ENCODE measurements at places on chromosomes 16 and 17. TPM values are rescaled to one million over a fixed set of nuclear protein-coding genes. Genes with fewer than 3 reads are reported as not detected.
A peak's percentile ranks its signal among the peaks of the same experiment; 100 is the strongest.

- no peak for DNase-seq
These were observed 232.0 kb downstream of the ENGASE start for GRCh38 chr17:79306424-79307318.

- no peak for DNase-seq
These were observed 185.9 kb downstream of the RGS9 start for GRCh38 chr17:65323049-65323448.

GRCh38 chr17:80025140-80025539, 10.5 kb downstream of the TBC1D16 start:
- DNase-seq: no peak

- no peak for DNase-seq
These were observed 943.8 kb upstream of the SOX9 start for GRCh38 chr17:71176928-71177443.

- DNase-seq: peak; percentile 13
These were observed 8.4 kb upstream of the CNTNAP4 start for GRCh38 chr16:76268824-76269223.

DNA sequence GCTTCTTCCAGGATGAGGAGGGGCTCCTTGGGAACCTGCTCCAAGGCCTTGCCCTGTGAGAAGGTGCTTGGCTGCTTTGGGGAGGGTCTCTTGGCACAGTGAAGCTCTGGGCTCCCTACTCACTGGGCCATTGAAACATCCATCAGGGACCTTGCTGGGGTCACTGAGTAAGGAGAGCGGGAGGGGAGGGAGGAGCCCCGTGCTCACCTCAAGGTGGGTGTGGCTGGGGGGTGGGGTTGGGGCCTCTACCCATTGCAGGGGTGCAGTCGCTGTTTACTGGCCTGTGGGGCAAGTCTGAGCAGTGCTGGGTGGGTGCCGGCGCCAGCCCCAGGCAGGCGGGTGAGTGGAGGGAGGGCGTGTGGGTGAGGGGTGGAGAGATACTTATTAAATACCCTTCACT, 9.9 kb downstream of the TNS4 start:
- no peak for DNase-seq

GRCh38 chr17:66695098-66695497, 139.8 kb upstream of the CACNG5 start:
- DNase-seq: no peak

- DNase-seq: no peak
These were observed 5.9 kb downstream of the PHAF1 start for GRCh38 chr16:67115639-67116038.

- DNase-seq: no peak
These were observed 9.1 kb upstream of the TMEM100 start for GRCh38 chr17:55731586-55732250.

DNA sequence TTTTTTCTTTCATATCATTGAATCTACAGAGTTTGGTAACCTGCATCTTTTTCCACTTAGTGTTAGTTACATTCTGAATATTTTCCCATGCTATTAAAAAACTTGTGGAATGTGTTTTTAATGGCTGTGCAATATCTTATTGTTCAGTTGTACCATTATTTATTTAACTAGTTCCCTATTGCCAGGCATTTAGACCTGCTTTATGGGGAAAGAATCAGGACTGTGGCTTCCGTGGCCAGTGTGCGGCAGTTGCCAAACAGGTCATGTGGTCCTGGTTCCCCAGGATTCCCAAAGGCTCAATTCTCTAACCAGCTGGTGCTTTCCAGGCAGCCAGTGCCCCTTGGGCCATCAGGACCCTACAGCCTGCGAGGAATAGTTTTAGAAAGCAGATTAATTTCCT, 30.8 kb downstream of the NDEL1 start:
- DNase-seq: no peak

- no peak for DNase-seq
These were observed 19.3 kb downstream of the CARHSP1 start for GRCh38 chr16:8849411-8850011.

GRCh38 chr17:4008082-4008435, 43.8 kb upstream of the ATP2A3 start:
- DNase-seq: no peak

- DNase-seq: no peak
These were observed 4.7 kb upstream of the NUDT16L1 start for GRCh38 chr16:4688674-4689045.

DNA sequence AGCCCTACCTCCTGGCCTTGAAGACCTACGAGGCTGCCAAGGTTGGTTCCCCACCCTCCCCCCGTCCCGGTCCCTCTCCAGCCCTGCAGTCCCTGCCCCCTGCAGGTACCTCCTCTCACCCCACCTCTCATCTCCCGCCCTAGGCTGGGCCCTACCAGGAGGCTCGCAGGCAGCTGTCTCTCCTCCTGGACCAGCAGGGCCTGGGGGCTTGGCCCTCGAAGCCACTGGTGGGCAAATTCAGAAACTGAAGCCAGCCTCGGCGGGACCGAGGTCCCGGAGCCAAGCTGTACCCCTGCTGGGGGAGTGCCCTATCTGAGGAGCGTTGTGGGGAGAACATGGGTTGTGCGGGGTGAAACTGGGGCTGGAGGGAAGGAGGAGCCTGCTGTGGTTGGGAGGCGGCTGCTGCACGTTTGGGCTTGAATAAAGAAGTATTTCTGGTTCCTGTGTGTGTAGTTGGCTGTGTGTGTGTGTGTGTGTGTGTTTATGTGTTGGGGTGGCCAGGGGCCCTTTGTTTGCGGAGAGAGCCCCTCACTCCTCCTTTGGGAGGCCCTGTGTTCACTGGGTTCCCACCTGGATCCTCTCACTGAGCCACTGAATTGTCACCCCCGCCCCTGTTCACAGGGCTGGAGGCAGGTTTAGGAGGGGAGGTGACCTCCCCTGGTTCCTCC, 5.9 kb downstream of the ADAD2 start:
- DNase-seq: no peak

DNA sequence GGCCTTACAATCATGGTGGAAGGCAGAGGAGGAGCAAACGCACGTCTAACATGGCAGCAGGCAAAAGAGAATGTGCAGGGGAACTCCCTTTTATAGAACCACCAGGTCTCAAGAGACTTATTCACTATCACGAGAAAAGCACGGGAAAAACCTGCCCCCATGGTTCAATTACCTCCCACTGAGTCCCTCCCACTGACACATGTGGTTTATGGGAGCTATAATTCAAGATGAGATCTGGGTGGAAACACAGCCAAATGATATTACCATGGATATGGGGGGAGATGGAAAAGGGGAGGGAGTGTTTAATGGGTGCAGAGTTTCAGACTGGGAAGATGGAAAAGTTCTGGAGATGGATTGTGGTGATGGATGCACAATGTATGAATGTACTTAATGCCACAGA, 23.0 kb downstream of the TEKT5 start:
- DNase-seq: no peak

- DNase-seq: no peak
These were observed 18.6 kb downstream of the C1QTNF1 start for GRCh38 chr17:79042421-79043190.

GRCh38 chr17:46896991-46897390, 26.0 kb upstream of the GOSR2 start:
- no peak for DNase-seq

DNA sequence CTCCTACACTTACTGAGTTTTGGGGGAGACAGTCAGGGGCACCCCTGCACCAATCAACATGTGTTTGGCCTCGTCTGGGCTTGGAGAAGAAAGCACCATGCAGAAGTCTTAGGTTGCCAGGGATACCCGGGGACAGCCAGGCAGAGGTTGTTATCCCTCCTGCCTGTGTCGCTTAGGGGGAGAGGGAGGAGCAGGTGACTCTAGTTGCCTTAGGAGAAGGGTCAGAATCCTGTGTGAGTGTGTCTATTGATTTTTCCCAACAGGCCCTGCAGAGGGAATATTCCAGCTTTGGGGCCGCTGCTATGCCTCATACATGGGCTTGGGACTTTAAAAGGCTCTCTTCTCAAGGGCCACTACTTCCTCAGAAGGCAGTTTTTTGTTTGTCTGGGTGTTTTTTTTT, 89.1 kb downstream of the RGS9 start:
- no peak for DNase-seq

GRCh38 chr16:61295311-61295710, 740.9 kb downstream of the CDH8 start:
- DNase-seq: no peak

GRCh38 chr16:47026947-47027346, 53.5 kb upstream of the DNAJA2 start:
- no peak for DNase-seq

DNA sequence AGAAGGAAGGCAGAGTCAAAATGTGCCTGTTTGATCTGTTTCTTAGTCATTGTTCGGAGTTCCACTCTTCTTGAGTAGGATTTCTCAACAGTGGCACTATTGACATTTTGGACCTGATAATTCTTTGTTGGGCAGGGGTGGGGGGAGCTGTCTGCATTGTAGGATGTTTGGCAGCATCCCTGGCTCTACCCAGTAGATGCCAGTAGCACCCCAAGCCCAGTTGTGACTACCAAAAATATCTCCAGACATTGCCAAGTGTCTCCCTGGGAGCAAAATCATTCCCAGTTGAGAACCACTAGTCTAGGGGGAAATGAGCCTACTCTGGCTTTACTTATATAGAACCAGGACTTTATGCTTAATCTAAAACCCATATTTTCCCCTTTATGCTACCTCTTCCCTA, 1.1 kb upstream of the GFOD2 start:
- no peak for DNase-seq

DNA sequence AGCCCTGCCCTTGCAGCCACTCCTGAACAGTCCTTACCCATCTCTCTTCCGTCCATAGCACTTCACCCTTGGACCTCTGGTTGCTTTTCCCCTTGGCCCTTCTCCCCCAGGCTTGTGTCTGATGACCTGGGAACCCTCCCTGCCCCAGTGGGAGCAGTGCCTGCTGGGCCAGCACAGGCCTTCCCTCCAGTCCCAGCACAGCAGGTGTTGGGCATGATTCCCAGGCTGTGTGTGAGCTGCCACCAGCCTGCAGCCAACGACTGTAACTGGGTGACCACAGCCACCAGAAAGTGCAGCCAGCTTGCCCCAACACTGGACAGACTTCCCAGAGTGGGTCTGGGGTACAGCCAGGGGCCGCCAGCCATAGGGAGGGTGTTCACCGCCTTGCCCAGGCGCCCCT, 30.0 kb downstream of the CRAMP1 start:
- no peak for DNase-seq

DNA sequence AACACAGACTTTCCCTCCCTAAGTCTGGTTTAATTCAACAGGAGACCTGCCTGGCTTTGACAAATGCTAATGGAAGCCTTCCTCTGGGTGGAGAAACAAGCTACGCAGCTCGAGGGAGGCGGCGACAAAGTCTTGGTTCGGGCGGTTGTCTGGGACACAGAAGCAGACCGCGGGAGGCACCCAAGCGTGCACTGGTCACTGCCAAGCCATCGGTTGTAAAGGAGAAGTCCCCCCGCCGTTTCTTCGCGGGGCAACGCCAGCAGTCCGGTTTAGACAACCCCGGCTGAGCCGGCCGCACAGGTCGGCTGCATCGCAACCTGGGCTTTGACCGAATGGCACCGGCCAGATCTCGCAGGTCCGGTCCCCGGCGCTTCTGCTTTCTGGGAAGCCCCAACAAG, 586 bp downstream of the GLYR1 start:
- DNase-seq: no peak

- no peak for DNase-seq
These were observed 23.0 kb downstream of the MYBBP1A start for GRCh38 chr17:4531988-4532736.

DNA sequence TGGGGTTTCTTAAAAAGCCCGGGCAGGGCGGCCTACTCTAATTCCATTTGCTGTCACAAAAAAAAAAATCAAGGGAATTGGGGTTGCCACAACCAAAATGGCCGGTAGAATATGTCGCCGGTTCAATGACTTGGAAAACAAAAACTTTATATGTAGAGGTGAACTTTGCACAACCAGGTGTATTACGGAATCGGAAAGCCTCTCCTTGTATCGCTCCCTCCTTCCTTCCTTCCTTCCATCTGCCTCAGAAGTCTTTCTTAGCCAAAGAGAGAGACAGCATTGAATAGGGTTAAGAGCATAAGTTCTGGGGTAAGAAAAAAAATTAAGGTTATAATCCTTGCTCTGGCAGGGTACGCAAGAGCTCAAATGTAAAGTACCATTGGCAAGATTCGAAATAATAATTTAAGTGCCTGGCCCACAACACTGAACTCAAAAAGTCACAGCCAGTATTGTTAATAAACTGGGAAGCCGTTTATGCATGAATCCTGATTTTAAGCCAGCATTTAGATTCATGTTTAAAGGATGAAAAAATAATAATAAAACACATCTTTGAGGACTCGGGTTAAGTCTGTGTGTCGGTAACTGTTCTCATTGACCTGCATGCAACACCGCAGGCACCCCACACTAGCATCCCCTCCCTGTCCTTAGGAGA, 522 bp upstream of the GLG1 start:
- no peak for DNase-seq

- no peak for DNase-seq
These were observed at the start of gene LHX1 for GRCh38 chr17:36937001-36937958. Gene LHX1 (plus strand): TSS chr17:36937475. CDS start chr17:36938198, 723 bp downstream.

- no peak for DNase-seq
These were observed 19.5 kb downstream of the SEC14L1 start for GRCh38 chr17:77160091-77160874.

Gene HS3ST4
- polyA plus RNA-seq: not detected

Gene NEUROD2
- polyA plus RNA-seq: not detected

Gene KRT36
- polyA plus RNA-seq: not detected

Gene TMC8
- 31.4 TPM for polyA plus RNA-seq

Gene GAST
- not detected for polyA plus RNA-seq

Gene OTOP2
- not detected for polyA plus RNA-seq

Gene FXR2
- polyA plus RNA-seq: 8.5 TPM

Gene SNX20
- polyA plus RNA-seq: 17.0 TPM

Gene REXO5
- polyA plus RNA-seq: 15.5 TPM

Gene RNF222
- polyA plus RNA-seq: not detected

Gene DBNDD1
- polyA plus RNA-seq: 0.28 TPM

Gene CLDN6
- polyA plus RNA-seq: 0.23 TPM

Gene TEX19
- polyA plus RNA-seq: not detected

Gene GPR179
- polyA plus RNA-seq: 0.01 TPM

Gene CHRNE
- not detected for polyA plus RNA-seq
